ENCODE measurements at places on chromosomes 12 and 14. TPM values are rescaled to one million over a fixed set of nuclear protein-coding genes. Genes with fewer than 3 reads are reported as not detected.

The FAM186B gene
- total RNA-seq = not detected

The DNAH10 gene
- 0.92 TPM for total RNA-seq

The REM2 gene
- 1.1 TPM for total RNA-seq

GRCh38 chr12:76692846-76693245, 71.1 kb upstream of the ZDHHC17 start:
- no peak overlapping the region for H3K27ac ChIP-seq
- H3K4me3 ChIP-seq = no peak overlapping the region
- no peak for DNase-seq
- no peaks in the 10 kb centered on the region for H3K4me1 ChIP-seq
- H3K27me3 ChIP-seq = no peaks in the 10 kb centered on the region
- H3K36me3 ChIP-seq = no peaks in the 10 kb centered on the region

All from stomach (tissue), 19 donors.